ENCODE measurements at places on chromosomes 4 and X. TPM values are rescaled to one million over a fixed set of nuclear protein-coding genes. Genes with fewer than 3 reads are reported as not detected.
A peak's percentile ranks its signal among the peaks of the same experiment; 100 is the strongest.

DNA sequence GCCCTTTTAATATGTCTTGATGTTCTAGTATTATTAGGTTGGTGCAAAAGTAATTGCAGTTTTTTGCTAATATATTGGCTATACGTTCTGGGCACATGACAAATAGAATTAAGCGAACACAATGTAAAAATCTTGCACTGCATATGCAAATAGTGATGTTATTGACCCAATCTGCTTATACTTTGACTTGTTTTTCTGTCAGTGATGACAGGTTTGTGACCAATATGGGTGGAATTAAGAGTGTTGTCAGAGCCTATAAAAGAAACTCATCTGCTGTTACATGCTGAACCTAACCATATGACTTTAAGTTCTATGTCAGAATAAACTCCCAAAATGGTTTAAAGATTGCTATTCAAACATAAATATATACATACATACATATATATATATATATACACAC lies 30.7 kb upstream of the HPGD start:
- DNase-seq = no peak

DNA sequence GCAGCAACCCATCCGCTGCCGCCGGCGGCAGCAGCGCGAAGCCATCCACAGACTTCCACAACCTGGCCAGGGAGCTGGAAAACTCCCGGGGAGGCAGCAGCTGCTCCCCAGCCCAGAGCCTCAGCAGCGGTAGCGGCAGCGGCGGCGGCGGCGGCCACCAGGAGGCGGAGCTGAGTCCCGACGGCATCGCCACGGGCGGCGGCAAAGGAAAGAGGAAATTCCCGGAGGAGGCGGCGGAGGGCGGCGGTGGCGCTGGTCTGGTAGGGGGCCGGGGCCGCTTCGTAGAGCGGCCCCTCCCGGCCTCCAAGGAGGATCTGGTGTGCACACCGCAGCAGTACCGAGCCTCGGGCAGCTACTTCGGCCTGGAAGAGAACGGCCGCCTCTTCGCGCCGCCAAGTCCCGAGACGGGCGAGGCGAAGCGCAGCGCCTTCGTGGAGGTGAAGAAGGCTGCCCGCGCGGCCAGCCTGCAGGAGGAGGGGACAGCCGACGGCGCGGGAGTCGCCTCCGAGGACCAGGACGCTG lies 4.9 kb downstream of the PRDM8 start:
- peak; percentile 79 for DNase-seq

The FLNA gene
- 398 TPM for total RNA-seq

GRCh38 chr4:79348405-79348804 lies 22.5 kb upstream of the NAA11 start:
- no peak for DNase-seq

DNA sequence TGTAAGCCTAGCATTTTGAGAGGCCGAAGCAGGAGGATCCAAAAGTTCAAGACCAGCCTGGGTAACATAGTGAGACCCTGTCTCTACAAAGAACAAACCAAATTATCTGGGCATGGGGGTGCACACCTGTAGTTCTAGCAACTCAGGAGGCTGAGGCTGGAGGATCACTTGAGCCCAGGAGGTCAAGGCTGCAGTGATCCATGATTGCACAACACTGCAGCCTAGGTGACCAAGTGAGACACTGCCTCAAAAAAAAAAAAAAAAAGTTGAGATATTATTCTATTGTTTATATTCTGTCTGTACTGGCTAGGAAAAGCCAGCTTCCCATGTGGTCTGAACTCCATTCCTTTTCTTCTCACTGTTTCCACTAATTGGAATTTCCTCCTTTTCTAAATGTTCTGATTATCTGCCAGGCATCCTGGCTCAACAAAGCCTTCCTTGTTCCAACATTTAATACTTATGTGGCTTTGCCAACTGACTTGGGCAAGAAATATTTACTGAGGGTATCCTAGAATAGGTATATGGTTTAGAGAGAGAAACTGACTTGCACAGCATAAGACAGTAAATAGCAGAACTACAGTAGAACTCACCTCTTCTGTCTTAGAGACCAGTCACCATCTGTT lies 175.2 kb upstream of the ADAMTS3 start:
- DNase-seq = no peak

GRCh38 chr4:13917015-13917414 lies 289.5 kb upstream of the BOD1L1 start:
- no peak for DNase-seq

DNA sequence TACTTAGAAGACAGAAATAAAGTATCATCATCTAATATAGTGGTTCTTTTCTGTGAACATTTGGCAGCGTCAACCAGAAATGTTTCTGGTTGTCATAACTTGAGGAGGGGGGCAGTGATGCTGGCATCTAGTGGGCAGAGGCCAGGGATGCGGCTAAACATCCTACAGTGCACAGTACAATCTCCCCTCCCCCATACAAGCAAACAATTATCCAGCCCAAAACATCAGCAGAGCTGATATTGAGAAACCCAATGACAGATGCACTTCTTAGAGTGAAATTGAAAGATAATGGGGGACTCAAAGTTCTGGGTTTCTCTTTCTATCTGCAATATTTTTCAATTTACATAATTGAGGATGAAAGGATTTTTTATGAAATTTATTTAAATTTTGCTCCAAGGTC lies 1.9 kb upstream of the EIF1AX start:
- DNase-seq = peak; percentile 6

The SLITRK4 gene
- total RNA-seq = not detected

The MAGEA6 gene
- not detected for total RNA-seq

- DNase-seq = no peak
These were observed 22.0 kb downstream of the MSX1 start for GRCh38 chr4:4881432-4881831.

- DNase-seq = no peak
These were observed 267.5 kb upstream of the AGTR2 start for GRCh38 chrX:115902995-115903394.

The RPS6KA6 gene
- not detected for total RNA-seq

Data from activated naive CD4-positive, alpha-beta T cell treated with anti-CD3 and anti-CD28 coated beads for 36 hours (primary cell).